ENCODE measurements at places on chromosomes 7 and 10. TPM values are rescaled to one million over a fixed set of nuclear protein-coding genes. Genes with fewer than 3 reads are reported as not detected.

The CDK14 gene
- total RNA-seq: 72.4 TPM

DNA sequence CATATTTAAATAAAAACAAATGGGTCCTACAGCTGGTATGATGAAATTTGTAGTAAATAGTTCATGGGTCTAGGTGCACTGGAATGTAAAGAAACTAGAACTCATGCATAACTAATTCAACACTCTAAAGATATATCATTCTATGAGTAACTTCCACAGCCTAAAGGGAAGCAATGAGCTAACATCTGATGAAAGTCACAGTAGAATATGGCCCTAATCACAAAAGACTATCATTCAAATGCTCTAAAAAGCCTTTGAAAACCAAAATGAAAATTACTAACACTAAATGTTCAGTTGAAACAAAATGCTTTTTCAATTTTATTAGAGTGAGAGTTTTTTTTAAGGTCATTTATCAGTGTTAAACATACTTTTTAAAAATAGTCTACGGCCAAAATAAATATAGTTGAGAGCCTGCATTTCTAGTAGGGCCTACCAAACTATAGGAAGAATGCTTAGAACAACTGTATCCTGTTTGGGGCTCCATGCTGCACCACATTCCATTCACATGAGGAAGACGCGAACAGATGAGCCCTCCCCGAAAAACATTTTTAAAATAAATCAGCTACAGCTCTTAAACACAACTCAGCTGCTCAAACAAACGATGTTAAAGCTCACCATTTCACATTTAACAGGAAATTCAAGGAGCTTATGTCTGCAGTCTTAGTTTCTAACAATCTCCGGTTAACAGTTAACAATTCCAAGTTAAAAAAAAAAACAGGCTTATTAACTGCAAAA, 134.5 kb downstream of the NRBF2 start:
- H3K36me3 ChIP-seq: no peaks in the 10 kb centered on the region
- peak overlapping the region; percentile 61 for H3K4me3 ChIP-seq
- H3K27me3 ChIP-seq: no peaks in the 10 kb centered on the region
- H3K27ac ChIP-seq: no peak overlapping the region

DNA sequence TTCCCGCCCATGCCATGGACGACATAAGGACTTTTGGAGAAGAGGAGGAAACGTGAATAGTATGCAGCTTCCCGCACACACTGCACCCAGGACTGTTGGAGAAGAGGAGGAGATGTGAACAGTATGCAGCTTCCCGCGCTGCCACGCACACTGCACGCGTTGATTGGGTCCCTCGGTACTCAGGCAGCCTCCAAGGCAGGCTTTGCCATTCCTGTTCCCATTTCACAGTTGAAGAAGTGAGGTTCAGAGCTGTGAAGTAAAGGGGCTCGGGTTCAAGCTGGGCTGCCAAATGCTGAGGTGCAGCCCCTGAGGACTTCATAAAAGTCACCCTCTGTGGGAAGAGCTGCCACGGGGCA, 147.9 kb upstream of the FAM20C start:
- H3K36me3 ChIP-seq: no peaks in the 10 kb centered on the region
- H3K27ac ChIP-seq: no peak overlapping the region
- no peaks in the 10 kb centered on the region for H3K27me3 ChIP-seq
- DNase-seq: no peak
- no peak overlapping the region for H3K4me3 ChIP-seq

DNA sequence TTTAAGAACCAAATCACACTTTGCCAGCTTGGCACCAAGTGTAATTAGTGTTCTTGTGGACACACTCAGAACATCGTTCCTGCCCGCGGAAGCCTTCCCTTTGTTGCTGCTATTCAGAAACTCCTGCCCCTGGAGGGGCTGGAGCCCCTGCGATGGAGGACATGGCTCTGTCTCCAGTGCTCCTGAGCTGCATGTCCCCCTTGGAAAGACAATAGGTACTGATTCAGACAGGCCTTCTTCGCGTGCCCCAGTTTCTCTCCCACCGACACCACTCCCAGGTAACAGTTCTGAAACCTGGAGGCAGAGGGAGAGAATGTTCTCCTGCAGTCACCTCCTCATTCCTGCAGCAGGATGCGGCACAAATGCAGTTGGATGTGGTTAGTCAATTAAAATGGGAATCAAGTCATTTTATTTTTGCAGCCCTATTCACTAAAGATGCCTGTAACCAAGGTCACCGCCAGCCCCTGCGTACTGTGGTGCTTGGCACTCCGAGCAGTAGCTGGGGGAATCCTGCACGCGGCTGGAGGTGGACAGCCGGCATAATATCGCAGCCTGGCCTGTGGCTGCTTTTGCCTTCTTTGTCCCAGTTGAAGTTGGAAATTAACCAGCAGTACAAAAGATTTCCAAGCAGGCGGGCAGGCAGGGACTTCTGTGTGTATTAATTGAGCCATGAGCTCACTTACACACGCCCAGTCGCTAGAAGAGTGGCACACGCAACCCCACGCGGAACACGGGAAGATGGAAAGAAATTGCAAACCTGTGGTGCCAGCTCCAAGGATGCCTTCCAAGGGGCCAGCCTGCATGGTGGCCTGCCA, 205.7 kb downstream of the EBF3 start:
- DNase-seq: peak; percentile 59
- H3K4me3 ChIP-seq: no peak overlapping the region
- no peaks in the 10 kb centered on the region for H3K4me1 ChIP-seq
- H3K27ac ChIP-seq: no peak overlapping the region
- no peaks in the 10 kb centered on the region for H3K36me3 ChIP-seq

GRCh38 chr7:140263277-140263676, 86.5 kb upstream of the KDM7A start:
- DNase-seq: no peak
- H3K4me3 ChIP-seq: no peak overlapping the region
- no peaks in the 10 kb centered on the region for H3K27me3 ChIP-seq
- H3K4me1 ChIP-seq: no peaks in the 10 kb centered on the region

DNA sequence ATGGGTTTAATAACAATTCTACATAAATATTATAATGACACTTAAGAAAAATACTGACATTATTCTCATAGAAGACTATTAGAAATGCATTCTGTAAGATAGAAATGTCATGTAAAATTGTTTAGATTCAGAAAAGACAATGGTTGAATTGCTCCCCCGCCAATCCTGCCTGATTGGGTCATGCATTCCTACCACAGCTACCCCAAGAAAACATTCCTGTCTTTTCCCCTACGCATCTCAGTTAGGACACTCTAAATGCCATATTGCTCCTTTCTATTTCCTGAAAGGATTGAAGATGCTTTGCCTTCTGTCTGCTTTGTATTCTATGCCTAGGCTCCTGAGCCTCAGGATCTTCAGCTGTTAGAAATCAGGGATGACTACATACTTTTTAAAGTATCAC, 109.4 kb downstream of the DGKB start:
- no peaks in the 10 kb centered on the region for H3K27me3 ChIP-seq
- H3K36me3 ChIP-seq: no peaks in the 10 kb centered on the region
- no peaks in the 10 kb centered on the region for H3K4me1 ChIP-seq
- no peak for DNase-seq

The COL1A2 gene
- total RNA-seq: 844 TPM

DNA sequence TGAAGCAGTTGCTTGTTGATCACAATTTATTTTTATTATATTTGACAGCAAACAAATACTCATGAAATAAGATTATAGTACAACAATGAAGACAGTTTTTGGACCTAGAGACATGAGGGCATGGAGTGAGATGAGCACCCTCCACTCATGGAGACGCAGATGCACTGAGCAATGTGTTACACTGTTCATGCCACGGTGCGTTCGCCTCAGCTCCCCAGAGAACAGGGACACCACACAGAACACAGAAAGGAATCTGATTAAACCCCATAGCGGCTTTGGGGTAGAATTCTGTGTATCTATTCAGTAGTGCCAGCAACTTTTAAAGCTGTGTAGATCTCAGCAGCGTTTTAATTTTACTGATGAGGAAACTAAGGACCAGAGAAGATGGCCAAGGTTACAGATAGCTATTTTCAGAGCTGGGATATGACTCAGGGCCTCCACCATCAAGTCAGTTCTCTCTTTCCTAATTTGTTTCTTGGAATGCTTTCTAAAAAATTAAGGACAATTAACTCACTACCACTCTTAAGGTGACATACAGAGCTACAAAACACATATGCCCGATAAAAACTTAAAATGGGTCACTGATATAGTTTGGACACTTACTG, 33.6 kb downstream of the FAM25A start:
- no peaks in the 10 kb centered on the region for H3K27me3 ChIP-seq
- H3K4me3 ChIP-seq: no peak overlapping the region
- peaks cover 2% of the 10 kb centered on the region for H3K36me3 ChIP-seq
- H3K4me1 ChIP-seq: no peaks in the 10 kb centered on the region
- no peak for DNase-seq

DNA sequence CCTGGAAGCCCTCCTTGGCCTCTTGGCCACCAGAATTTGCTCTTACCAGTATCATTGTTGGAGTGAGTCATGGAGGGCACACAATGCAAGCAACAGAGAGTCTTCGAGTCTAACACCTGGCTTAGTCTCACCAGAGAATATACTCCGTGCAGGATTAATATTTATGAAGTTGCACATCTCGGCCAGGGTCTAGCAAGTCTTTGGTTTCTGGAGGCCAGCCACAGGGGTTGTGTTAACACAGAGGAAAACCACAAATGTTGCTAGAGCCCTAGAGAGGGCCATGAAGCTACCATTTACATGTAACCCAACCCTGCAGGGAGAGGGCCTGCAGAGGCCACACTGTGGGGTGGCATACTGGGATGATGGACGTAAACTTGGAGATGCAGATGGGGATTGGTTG, 71.8 kb downstream of the MTPN start:
- H3K4me3 ChIP-seq: no peak overlapping the region
- DNase-seq: no peak
- no peaks in the 10 kb centered on the region for H3K36me3 ChIP-seq
- H3K27me3 ChIP-seq: no peaks in the 10 kb centered on the region

GRCh38 chr10:128098631-128099030, 27.6 kb downstream of the MKI67 start:
- H3K27me3 ChIP-seq: no peaks in the 10 kb centered on the region
- H3K27ac ChIP-seq: no peak overlapping the region
- DNase-seq: no peak

The ZMIZ2 gene
- total RNA-seq: 96.6 TPM

The SEMA3E gene
- 35.0 TPM for total RNA-seq
